ENCODE measurements at places on chromosomes 7 and 10.

DNA sequence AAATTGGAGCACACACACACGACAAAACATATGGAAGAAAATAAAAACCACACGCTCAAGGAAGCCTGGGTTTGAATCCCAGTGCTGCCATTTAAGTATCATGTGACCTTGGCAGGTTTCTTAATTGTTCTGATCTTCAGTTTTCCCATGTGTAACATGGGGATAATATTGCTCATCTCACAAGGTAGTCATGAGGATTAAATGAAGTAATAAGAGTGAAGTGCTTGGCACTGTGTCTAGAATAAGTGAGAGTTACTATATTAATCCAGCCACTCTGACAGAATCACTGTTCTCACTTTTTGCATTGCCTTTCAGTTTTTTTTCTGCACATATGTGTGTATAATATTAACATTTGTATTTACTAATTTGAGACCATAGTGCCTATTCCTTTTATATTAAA is 43.3 kb downstream of the GOLGA7B start:
- no peak for DNase-seq

DNA sequence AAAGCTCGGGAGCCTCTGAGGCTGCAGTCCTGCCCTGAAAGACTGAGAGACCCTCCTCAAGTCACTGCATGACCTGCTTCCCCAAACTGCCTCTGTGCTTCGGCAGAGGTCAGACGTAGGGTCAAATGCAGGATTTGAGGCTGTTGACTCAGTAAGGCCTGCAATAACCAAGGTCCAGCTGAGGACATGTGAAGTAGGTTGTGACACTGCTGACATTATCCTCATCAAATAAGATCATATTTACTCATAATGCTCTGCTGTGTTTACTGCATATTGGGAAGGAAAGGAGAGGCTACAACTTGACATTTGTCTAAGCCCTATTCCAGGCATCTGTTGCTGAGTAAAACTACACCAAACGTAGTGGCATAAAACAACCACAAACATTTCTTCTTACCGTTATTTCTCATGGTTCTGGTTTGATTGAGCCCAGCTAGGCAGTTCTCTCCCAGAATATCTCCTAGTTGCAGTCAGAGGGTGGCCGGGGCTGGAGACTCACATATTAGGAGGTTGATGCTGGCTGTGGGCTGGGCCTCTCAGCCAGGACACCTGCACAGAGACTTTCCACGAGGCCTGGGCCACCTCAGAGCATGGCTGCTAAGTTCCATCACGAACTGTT is 122.1 kb upstream of the STK17A start:
- DNase-seq: no peak

DNA sequence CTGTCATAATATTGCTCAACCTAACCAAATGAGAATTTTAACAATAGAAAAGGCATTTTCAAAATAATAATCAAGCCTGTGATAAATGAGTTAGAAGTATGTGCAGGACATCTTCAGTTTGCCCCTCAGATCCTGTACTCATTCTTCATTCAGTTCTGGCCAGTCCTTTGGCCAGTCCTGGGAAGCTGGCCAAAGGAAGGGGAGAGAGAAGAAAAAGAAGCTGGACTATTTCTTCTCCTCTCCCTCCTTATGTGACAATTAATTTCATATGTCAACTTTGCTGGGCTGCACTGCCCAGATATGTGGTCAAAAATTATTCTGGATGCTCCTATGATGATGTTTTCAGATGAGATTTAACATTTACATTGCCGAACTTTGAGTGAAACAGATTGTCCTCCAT is 31.6 kb upstream of the ITGB8 start:
- DNase-seq: no peak

- no peak for DNase-seq
Measured at GRCh38 chr7:7315851-7316250, 133.5 kb downstream of the C1GALT1 start.

DNA sequence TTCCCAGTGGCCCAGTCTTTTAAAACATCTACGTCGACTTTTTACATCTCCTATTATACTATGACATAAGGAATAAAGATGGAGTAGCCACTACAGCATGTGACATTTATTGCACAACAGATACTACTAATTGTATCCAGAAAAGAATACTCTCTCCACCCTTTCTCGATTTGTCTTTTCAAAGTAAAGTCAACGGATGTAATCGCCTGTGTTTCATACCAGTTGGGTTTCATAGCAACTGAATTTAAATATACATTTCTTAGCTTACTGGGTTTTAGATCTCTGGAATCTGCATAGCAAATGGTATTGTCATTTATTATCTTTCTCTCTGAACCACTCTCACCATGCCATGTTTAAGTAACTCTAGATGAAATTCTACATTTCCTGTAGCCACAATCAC is 86.4 kb upstream of the TRIL start:
- no peak for DNase-seq

DNA sequence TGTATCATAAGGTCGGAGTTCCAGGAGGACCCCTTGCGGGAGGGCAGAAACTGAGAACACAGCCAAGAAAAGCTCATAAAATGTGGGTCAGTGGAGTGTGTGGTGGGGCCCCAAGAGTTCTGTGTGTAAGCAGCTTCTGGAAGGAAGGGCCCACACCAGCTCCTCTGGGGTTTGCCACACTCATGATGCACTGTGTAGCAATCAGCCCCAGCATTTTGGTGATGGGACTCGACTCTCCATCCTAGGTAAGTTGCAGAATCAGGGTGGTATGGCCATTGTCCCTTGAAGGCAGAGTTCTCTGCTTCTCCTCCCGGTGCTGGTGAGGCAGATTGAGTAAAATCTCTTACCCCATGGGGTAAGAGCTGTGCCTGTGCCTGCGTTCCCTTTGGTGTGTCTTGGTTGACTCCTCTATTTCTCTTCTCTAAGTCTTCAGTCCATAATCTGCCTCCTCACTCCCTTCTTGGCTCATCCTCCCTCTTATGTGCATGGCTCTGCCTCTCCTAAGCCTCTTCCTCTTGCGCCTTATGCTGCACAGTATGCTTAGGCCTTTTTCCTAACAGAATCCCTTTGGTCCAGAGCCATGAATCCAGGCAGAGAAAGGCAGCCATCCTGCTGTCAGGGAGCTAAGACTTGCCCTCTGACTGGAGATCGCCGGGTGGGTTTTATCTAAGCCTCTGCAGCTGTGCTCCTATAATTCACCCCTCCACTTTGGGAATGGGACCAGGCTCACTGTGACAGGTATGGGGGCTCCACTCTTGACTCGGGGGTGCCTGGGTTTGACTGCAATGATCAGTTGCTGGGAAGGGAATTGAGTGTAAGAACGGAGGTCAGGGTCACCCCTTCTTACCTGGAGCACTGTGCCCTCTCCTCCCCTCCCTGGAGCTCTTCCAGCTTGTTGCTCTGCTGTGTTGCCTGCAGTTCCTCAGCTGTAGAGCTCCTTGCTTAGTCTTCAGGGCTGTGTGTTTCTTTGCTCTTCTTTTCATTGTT is 17.8 kb downstream of the PRSS2 start:
- DNase-seq: no peak

DNA sequence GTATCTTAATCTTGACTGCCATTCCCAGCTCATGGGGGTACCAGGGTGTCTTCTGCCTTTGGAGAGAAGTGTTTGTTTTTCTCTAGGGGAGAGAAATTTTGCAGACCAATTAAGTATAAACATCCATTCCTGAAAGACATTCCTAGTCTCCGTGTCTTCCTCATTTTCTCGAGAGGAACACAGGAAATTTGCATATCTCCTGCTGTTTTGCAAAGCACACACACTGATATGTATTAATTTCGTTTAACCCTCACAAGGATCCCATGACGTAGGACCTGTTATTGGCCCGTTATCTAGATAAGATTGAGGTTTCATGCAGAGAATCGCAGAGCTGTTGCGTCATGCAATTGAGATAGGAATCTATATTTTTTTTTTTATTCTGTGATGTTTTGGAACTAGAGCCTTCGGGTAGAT is 944 bp downstream of the RHBDD2 start:
- no peak for DNase-seq

- no peak for DNase-seq
Measured at GRCh38 chr10:132850246-132850645, 64.3 kb upstream of the NKX6-2 start.

DNA sequence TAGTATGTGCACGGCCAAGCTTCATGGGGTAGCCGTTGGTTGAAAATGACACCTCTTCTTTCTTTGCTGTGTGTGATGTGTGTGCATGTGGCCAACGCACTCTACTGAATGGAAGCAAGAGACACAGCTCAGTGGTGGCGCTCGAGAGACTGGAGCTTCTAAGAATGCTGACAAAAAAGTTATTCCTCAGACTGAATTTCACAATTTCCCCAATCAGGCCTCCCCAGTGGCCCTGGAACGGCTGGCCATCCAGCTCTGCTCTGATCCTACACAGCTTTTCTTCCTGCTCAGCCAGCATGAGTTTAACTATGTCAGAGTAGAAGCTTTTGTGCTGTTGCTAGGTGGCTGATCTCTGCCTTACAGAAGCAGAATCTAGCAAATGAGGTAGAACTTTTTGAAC is 186.7 kb upstream of the PLXDC2 start:
- no peak for DNase-seq

- DNase-seq: no peak
Measured at GRCh38 chr7:37109843-37110242, 338.8 kb downstream of the ELMO1 start.

- DNase-seq: no peak
Measured at GRCh38 chr10:4170633-4171314, 385.8 kb upstream of the KLF6 start.

DNA sequence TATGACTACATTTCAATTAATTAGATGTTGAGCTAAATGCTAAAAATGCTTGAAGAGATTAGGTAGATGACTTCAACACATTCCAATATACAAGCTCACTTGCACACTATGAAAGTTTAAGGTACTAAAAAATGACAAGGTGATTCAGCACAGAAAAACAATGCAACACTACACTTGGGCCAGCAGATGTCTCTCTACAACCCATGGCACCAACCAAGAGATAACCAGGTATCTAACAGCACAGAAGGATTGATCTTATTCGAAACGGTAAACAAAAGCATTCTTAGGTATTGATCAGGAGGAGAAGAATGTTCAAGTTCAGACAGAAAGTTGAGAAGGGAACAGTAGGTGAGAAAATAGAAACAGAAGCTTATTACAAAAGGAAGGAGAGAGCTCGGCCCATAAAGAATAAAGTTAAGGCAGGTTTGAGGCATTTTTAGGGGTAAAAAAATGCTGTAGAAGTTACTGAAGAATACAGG is 248.2 kb upstream of the KLF14 start:
- no peak for DNase-seq

- DNase-seq: no peak
Measured at GRCh38 chr10:5165738-5166137, 19.2 kb downstream of the AKR1C8 start.

GRCh38 chr7:96327429-96327828 is 5.5 kb upstream of the SLC25A13 start:
- no peak for DNase-seq
